Dermis microvascular lymphatic vessel endothelial cell (primary cell): ENCODE measurements at places on chromosomes 7 and 10. TPM values are rescaled to one million over a fixed set of nuclear protein-coding genes. Genes with fewer than 3 reads are reported as not detected.

ENTPD1 gene
- total RNA-seq: 5.3 and 6.2 TPM in 2 replicates

GNGT1 gene
- not detected in 2 replicates for total RNA-seq

PALD1 gene
- 177 and 179 TPM in 2 replicates for total RNA-seq

CYP2C9 gene
- total RNA-seq: not detected in 2 replicates

CALHM3 gene
- not detected in 2 replicates for total RNA-seq

ADD3 gene
- 292 and 439 TPM in 2 replicates for total RNA-seq

DNA sequence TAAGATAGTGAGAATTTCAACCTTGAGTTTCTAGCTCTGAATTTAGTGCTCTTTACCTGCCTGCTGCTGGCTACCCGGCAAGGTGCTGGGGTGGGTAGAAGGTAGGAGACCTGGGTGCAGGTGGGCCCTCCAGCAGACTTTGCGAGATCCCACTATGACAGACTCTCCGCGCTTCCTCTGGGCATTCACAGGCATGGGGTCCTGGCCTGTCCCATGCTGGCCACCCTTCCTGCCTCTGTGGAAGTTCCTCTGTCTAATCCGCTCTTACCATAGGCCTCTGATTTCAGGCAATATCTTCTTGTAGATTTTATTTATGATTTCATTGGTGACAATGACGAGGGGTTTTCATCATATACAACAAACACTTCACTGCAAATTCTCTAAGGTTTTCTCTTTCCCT, 1.2 kb upstream of the WDFY4 start:
- no peak for DNase-seq

DNA sequence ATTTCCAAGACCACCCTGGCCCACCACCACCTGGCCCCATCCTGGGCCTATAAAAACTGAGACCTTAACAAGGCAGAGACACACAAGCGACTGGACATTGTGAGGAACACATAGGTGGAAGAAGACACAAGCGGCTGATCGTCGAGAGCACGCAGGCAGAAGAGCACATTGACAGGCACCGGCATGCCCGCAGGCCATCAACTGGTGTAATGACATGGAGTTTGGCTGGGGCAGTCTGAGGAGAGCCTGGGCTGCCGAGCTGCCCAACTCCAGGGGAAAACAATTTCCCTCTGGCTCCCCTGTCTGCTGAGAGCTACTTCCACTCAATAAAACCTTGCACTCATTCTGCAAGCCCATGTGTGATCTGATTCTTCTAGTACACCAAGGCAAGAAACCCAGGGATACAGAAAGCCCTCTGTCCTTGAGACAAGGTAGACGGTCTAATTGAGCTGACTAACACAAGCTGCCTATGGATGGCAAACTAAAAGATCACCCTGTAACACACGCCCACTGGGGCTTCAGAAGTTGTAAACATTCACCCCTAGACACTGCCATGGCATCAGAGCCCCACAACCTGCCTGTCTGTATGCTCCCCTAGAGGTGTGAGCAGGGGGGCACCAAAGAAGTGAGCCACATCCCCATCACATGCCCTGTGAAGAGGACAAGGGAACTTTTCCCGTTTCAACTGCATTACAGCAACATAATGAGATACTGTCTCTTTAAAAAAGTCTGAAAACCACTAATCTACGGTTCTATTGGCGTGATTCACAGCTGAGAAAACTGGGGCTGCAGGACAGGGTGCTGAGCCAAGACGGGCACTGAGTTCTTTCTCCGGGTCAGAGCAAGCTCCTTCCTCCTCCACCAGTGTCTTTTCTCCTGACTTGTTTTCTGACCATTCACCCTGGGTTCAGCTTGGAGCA, 18.5 kb upstream of the TNS3 start:
- DNase-seq: peak; percentile 37

GRCh38 chr7:305410-306151, 15.6 kb downstream of the FOXL3 start:
- DNase-seq: no peak

DNA sequence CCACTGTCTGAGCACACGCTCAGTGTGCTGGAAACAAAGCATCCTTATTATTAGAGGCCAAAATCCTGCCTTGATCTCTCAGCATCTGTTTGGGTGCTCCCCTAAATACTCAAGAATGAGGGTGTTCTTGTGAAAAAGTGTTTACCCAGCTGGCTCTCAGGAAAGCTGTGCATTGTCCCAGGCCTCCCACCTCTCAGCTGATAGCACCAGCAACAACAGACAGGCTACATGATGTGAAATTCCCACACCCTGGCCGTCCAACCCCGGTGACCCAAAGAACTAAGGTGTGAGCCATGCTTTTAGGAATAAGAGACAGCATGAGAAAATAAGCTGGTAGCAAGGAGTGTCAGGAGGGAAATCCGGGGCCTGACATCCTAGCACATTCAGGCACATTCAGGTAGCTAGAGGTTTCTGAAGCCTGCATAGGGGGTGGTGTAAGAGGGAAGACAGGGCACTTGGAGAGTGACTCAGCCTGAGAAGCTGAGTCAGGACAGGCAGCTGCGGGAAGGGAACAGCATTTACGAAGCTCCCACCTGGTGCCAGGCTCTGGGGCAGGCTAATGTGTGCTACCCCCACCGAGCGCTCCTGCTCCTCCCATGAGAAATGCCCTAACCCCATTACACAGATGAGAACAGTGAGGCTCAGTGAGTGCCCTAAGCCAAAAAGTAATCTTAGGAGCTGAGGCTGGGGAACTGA, 205.6 kb downstream of the GRID1 start:
- DNase-seq: no peak

DNA sequence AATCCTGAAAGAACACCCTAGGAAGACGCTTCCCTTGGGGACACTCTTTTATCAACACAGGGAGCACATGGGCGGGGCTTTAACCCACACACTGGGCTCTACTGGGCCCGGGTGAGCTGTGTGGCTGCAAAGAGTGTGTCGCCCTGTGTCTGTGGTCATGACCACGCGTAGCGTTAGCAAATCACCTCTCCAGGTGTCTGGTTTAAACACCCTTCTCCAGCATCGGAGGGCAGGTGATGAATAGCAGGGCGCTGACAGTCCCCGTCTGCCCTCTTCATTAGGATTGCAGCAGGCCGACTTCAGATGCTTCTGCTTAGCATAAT, 127.7 kb downstream of the ADARB2 start:
- DNase-seq: no peak

GRCh38 chr10:17599089-17599488, 18.1 kb downstream of the HACD1 start:
- DNase-seq: peak; percentile 73

- no peak for DNase-seq
Observed at GRCh38 chr10:18005781-18006456, 54.2 kb downstream of the SLC39A12 start.

- DNase-seq: no peak
Observed at GRCh38 chr10:33801705-33802104, 467.2 kb upstream of the NRP1 start.

DNA sequence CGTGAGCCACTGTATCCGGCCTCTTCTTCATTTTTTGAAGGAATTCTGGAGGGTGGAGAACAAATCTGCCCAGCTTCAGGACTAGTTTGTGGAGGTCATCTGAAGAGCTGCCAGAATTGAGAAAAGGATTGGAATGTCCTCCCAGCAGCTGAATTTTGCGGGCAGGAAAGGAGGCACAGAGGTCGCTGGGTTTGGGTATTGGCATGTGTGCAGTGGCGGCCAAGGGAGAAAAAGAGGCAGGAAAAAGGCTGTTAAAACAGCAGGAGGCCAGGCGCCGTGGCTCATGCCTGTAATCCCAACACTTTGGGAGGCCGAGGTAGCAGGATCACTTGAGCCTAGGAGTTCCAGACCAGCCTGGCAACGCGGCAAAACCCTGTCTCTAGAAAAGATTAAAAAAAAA, 80.4 kb downstream of the HIP1 start:
- no peak for DNase-seq

DNA sequence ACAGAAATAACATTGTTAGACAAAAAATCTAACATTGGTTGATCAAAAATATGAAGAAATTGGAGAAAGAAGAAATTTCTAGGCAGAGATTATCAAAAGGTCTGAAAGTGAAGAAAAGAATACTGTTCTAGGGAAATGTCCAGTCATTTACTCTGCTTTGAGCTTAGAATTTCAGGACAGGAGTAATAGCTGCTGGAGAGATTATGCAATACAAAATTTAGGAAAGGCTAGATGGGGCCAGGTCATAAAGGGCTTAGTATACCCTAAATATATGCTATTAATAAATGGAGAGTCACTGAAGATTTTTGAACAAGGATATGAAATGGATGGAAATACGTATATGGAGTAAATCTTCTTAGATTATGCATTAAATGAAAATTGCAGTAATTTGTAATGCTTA, 279.2 kb downstream of the CACNA2D1 start:
- no peak for DNase-seq

DNA sequence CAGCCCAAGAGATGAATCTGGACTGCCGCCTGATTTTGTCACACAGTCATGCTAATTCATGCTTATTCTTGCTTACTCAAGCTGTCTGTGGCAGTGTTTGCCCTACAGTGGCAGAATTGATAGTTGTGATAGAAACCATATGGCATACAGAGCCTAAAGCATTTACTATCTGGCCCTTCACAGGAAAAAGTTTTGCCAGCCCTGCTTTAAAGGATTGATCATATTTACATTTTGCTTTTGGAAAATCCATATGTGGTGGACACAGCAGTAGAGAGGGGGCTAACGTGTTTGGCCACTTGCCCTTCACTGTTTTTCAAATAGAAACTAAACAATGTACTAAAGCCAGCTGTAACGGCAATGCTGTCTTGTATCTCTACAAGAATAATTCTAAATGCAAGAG, 974.0 kb upstream of the GHITM start:
- DNase-seq: no peak

DNA sequence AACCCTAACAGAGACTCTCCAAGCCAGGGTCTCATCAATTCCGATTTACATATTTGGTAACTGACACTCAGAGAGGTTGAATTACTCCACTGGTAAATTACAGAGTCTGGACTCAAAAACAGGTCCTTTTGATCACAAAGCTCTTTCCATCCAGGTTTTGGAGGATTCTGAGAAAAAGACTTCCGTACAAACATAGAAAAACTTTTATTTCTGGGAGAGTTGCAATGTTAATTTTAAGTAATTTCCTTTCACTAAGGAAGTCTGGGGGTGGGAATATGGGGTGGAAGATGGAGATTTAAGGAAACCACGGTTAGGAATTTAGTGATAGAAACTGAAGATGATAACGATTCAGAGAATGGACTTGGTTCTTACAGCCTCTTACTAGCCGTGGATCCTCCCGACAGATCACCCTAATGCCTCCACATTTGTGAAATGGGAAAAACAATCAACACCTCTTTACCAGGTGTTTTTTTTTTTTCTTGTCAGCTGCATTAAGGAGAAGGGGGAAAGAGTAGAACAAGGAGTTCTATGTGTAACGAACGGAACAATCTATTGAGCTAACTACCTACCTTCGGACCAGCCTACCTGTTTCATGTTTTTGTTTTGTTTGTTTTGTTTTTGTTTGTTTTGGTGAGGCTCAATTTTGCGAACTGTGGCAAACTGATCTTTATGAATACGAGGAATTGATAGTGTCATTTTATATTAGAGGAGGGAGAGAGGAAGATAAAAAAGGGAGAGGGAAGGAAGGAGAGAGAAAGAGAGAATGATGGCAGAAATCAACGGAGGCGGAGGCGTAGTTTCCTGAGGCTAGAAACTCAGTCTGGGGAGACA, 1.7 kb upstream of the RBM20 start:
- DNase-seq: no peak

- no peak for DNase-seq
Observed at GRCh38 chr10:128567551-128567950, 441.3 kb upstream of the MKI67 start.

DNA sequence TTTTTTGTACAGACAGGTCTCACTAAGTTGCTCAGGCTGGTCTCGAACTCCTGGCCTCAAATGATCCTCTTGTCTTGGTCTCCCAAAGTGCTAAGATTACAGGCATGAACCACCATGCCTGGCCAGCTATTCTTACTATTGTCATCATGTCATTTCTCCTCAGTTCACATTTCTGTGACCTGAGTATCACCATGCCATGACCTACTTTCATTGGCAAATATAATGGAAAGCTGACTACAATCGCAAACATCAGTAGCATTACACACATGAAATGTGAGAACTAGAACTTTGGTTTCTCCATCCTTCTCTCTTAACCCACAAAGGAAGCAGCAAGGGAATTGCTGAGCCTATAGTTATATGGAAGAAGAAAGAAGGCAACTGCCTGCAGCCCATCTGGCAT, 26.0 kb upstream of the WIPF3 start:
- no peak for DNase-seq

- no peak for DNase-seq
Observed at GRCh38 chr10:59621771-59622170, 87.9 kb downstream of the SLC16A9 start.

- DNase-seq: no peak
Observed at GRCh38 chr10:79258894-79259293, 88.4 kb upstream of the PPIF start.

DNA sequence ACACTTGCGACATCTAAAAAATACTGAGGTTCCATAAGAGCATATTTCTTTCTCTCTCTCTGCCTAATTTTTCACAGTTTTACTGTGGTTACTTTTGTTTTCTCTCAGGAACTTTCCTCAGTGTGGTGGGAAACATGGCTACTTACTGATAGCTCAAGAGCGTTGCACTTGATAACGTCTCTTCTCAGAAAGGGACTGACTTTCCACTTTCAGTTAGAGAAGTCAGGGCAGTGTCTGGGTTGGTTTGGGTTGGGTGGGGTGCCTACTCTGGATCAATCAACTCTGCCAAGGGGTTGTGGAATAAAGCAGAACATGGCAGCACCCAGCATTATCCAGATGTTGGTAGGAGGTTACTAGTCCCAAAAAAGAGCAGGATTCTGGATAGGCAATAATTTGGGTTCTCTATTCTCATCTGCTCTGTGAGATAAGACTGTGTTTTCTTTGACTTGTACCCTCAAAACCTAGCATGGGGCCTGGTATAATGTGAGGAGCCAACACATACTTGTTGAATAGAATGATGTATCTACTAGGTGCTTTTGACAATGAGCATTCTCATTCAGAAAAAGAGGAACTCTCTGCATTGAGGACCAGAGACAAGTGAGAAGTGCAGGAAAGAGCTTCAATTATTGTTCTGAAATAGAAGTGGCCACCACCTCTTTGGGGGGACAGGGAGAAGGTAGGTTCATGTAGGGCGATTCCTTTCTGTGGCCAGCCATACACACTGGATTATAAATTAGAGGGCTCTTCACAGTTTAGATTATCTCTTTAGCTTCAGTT, 315.7 kb downstream of the REEP3 start:
- no peak for DNase-seq

GRCh38 chr7:78279032-78279431, 480.5 kb downstream of the PHTF2 start:
- peak; percentile 1 for DNase-seq

GRCh38 chr10:7417103-7417623, 6.3 kb upstream of the SFMBT2 start:
- DNase-seq: peak; percentile 48
